ENCODE measurements at places on chromosomes 5 and 9.

DNA sequence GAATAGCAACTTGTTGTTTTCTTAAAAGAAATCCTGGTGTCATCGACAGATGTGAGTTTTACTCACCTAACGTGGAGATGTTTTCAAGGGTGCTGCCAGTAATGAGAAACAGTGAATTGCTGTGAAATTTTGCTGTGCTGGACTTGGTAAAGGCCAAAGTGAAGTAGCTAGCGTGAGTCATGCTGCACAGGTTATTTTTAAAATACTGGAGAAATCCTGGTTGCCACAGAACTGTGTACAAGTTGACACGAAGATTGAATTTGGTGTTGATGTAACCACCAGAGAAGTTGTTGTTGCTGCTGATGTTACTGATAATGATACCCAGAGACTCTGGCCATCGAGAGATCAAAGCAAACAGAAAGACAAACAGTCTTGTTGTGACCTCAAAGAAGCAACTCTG, 187.9 kb upstream of the NFIL3 start:
- DNase-seq, result no peak

DNA sequence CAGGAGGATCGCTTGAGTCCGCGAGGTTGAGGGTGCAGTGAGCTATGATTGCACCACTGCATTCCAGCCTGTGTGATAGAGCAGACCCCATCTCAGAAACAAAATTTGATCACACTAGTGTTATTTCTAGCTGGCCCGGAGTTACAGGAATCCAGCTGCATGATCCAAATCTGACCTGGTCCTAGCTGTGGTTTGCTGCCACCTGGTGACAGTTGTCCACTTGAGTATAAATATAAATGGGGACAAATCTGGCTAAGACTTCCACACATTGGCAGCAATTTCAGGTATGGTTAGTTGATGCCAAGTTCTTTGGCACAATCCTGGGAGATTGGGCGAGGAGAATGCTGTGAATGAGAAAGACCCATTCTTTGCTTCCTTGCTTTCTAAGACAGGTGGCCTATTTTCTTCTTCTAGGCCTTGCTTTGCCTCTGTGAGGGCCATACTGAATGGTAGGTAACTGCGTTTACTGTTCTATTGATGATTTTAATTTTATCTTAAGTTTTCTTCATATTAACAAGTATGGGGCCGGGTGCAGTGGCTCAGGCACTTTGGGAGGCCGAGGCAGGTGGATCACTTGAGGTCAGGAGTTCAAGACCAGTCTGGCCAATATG, 35.4 kb downstream of the UBE2R2 start:
- peak; percentile 52 for DNase-seq

- no peak for DNase-seq
These were observed 513.5 kb downstream of the MTRR start for GRCh38 chr5:8382456-8382855.

DNA sequence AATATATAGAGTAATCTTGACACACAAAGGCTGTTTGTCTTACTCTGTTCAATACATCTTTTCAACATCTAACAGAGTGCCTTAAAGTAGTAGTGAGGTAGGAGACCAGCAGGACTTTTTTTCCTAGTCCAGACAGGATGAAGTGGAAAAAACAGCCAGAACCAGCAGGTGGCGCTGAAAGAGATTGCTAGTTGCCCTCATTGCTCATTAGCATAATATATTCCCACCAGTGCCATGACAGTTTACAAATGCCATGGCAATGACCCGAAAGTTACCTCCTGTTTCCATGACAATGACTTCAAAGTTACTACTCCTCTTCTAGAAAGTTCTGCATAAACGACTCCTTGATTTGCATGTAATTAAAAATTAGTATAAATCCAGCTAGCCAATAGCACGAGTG, 387.4 kb downstream of the ACTL7B start:
- DNase-seq, result peak; percentile 10

GRCh38 chr5:144187699-144188294, 17.1 kb downstream of the KCTD16 start:
- peak; percentile 90 for DNase-seq

- no peak for DNase-seq
These were observed 65.9 kb downstream of the HABP4 start for GRCh38 chr9:96515621-96516470.

DNA sequence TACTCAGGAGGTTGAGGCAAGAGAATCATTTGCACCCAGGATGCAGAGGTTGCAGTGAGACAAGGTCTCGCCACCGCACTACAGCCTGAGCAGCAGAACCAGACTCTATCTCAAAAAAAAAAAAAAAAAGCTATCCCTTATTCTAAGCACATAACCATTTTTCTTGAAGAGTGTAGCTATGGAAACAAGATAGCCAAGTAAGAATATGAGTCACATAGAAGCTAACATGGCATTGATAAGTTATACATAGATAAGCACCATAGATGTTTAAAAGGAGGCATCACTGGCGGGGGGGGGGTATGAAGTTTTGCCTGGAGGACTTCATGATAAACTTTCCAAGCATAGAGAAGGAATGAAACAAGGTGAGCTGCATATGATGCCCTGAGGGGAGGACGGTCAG, 26.0 kb downstream of the CHSY3 start:
- DNase-seq, result no peak

- no peak for DNase-seq
These were observed 183.4 kb downstream of the GOLPH3 start for GRCh38 chr5:31990701-31991110.

DNA sequence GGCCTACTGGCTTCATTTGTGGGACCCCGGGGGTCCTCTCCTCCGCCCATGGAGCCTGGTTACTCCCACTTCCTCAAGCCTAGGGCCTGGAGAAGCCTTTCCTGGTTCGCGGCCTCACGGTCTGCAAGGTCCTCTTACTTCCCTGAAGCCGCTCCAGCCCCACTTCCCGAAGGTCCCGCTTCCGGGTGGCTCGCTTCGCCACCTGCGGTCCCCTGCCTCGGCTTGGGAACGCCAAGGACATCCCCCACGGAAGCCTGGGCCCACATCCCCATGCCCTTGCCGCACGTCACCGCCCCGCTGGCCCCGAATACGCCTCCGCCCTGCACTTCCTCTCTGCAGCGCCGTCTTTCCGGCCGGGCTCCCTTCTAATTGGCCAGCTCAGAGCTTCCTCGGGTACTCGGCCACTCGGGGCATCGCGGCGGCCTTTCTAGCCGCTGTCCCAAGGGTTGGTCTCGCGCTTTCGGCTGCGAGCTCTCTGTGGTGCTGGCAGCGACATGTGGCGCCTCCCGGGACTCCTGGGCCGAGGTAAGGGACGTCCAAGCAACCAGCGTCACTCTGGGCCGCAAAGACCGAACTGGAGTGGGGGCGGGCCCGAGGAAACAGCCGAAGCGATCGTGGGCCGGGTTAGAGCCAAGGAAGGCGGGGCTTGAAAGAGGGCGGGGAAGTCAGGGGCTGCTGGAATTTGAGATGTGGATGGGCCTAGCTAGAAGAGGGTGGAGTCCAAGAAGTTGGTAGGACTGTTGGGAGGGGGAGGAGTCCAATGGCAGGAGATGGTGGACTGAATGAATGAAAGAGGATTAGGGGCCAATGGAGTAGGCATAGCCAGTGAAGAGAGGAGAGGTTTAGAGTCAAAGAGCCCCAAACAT, at the start of gene DELE1:
Gene DELE1, plus strand, starts transcription at position 424 of the 866 bp plus-strand sequence. Its CDS starts 71 bp downstream, at position 495.
- DNase-seq, result peak; percentile 94

GRCh38 chr9:91711755-91712601, 238.1 kb downstream of the ROR2 start:
- peak; percentile 76 for DNase-seq

DNA sequence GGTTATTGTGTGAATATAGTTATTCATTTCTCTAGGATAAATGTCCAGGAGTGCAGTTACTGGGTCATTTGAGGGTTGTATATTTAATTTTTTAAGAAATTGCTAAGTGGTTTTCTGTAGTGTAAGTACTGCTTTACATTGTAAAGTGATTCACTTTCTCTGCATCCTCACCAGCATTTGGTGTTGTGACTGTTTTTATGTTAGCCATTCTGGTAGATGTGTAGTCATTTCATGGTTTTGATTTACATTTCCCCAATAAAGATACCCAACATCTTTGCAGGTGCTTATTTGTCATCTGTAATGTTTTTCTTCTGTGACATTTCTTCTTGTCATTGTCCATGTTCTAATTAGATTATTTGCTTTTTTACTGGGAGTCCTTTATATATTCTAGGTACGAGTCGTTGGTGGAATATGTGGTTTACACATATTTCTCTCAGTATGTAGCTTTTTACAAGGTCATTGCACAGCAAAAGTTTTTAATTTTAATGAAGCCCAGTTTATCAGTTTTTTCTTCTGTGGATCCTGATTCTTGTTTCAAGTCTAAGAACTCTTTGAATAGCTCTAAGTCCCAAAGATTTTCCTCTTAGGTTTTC, 34.0 kb downstream of the SCGB3A1 start:
- no peak for DNase-seq

- DNase-seq, result no peak
These were observed 24.0 kb upstream of the GRHPR start for GRCh38 chr9:37398464-37399025.

- DNase-seq, result no peak
These were observed 339.0 kb upstream of the KIF2A start for GRCh38 chr5:61966997-61967396.

DNA sequence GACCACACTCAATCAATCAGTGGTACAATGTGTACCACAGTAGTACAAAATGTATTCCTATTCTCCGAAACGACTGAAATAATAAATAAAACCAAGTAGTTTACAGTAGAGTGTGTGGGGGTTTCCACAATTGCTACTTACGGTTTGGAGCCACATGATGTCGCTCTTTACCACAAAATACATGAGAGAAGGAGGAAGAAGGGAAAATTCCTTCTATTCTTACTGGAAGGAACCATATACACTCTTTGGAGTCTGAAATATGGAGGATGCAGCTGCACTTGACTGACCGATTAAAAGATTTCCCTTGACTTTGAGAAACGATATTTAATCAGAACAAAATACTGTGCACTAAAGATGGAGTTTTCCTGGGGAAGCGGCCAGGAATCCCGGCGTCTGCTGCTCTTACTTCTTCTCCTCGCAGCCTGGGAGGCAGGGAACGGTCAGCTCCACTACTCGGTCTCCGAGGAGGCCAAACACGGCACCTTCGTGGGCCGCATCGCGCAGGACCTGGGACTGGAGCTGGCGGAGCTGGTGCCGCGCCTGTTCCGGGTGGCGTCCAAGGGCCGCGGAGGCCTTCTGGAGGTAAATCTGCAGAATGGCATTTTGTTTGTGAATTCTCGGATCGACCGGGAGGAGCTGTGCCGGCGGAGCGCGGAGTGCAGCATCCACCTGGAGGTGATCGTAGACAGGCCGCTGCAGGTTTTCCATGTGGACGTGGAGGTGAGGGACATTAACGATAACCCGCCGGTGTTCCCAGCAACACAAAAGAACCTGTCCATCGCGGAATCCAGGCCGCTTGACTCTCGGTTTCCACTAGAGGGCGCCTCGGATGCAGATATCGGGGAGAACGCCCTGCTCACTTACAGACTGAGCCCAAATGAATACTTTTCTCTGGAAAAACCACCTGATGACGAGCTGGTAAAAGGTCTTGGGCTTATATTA, at the start of gene PCDHA4:
Gene PCDHA4, plus strand, starts transcription at position 235 of the 942 bp plus-strand sequence.
- DNase-seq, result peak; percentile 20

DNA sequence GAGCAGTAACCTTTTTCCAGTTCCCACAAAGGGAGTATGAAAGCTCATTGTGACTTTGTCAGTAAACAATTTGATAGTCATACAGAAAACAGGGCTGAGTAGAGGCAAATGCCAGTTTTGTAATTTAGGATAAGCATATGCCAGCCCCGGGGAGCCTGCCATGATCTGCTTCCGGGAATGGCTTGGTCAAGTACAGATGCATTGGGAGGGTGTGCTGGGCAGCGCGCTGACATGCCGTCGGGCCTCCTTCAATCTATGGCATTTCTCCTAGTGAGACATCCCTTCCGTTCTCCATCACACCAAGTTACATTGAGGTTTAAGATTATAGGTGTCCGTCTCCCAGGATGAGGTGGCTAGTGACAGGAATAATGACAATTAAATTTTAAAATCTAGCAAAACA, 48.6 kb downstream of the GNA14 start:
- no peak for DNase-seq

GRCh38 chr5:68730979-68731654, 362.7 kb upstream of the SLC30A5 start:
- no peak for DNase-seq

DNA sequence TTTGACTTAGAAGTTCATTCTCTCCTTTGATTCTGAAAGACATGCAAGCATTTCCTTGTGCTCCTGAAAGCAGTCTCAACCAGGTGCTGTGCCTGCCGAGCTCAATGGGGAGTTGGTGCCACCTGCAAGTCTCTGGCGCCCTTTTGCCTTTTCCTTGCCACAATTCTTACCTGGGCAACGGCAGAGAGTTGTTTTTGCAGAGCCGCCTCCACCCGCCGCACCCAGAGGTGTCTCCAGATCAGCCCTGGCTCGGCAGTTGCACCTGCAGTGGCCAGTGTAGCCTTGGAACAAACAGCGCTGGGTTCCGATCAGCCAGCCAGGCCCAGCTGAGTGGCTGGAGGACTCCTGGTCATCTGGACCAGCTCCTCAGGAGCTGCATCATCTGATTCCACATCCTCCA, 262.9 kb downstream of the IRX2 start:
- no peak for DNase-seq

DNA sequence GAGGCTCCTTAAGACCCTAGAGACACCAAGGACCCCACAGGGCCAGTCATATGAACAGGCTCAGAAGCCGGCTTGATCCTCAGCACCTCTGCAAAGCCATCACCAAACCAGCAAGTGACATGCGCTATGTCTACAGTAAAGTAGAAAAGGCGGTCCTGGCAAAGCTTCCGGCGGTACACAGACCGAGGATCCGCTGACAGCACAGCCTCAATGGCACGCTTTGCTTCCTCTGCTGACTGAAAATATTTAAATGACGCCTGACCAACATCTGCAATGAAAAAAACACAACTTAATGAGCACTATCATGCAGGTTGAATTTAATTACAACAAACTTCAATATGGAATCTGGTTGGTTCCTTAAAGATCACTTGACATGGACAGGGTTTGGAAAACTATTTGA, 17.6 kb downstream of the TRMO start:
- peak; percentile 82 for DNase-seq

DNA sequence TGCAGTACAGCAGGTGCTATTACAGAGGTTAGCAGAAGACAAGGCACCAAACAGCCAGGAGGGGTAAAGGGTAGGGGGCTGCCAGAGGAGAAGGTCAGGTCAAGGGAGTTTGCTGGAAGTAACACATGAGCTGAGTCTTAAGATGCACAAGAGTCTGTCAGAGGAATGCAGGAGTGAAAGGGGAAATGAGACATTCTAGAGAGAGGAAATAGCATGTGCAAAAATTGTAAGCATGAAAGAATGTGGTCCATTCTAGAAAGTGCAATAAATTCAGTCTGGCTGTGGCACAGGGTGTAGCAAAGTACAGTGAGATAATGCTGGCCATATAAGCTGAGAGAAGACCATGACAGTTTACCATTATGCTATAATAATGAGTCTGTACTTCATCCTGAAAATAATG, 6.6 kb downstream of the GOLGA1 start:
- DNase-seq, result no peak

DNA sequence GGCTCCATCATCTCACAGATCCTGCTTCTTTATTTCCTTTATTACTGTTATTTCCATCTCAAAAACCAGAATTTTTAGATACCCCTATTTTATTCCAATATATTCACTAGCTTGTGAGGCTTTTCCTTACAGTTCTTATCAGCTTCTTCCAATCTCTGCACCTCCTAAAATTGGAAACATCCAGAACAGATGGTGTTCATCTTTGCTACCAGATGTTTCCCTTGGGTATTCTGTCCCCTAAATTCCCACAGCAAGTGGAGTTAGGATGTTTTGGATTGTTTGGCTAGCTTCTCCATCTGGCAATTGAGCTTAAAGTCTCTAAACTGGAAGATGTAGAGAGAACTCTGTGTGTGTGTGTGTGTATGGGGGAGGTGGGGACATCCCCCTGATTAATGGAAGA, 580.4 kb downstream of the DTWD2 start:
- no peak for DNase-seq

- DNase-seq, result no peak
These were observed 35.4 kb upstream of the TGFBI start for GRCh38 chr5:135993335-135993879.

GRCh38 chr5:143074414-143074996, 304.3 kb downstream of the ARHGAP26 start:
- no peak for DNase-seq
